CD4-positive, alpha-beta T cell treated with Interleukin-4 for 4 hours (primary cell): ENCODE measurements at places on chromosomes 1 and 21.

DNA sequence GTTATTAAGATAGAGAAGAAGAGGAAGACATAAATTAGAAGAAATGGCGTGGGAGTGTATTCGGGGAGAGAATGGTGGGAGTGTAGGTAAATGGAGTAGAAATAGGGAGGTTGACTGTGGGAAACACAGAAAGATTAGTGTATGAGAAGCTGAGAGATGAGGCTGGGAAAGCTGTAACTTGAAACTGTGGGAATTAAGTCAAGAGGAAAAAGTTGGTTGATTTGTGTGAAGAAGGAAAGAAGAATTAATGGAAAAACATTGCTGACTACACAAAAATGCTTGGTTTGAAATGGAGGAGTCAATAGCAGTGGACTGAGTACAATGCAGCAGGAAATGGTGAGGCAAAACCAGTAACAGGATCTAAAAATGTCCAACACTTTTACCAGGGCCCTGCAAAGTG, 448.3 kb downstream of the PTPRC start:
- no peak for DNase-seq

- DNase-seq: no peak
These were observed 317.2 kb upstream of the DEPDC1 start for GRCh38 chr1:68814067-68814466.

DNA sequence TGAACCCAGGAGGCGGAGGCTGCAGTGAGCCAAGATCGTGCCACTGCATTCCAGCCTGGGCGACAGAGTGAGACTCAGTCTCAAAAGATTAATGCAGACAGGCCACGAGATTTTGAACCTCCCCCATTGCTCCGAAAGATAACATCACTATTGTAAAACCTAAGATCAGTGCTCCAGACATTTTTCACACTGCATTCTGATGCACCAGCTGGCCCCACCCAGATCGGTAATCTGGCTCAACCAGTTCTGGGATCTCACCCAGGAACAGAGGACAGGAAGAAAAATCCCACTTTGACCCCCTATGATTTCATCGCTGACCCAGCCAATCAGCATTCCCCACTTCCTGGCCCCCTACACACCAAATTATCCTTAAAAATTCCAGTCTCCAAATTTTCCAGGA, 10.7 kb upstream of the CSRP1 start:
- DNase-seq: no peak

GRCh38 chr1:39088658-39089057, 62.5 kb downstream of the NDUFS5 start:
- no peak for DNase-seq
